ENCODE measurements at places on chromosomes 4 and X.

DNA sequence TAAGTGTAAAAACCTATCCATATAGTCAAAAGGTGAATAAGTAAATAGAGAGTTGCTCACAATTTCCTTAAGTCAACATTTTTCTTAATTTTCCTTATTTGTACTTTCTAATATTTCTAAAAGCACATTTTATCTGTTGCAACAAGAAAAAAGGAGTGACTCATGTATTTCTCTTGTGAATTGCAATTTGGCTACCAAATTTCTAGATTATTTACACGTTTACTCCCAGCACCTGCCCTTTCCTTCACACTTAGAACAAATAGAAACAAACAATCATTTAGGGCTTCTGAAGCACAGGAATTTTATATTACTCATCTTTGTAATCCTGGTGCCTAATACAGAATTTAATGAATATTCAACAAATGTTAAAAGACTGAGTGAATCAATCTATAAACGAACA is 22.2 kb downstream of the BTC start:
- no peak for DNase-seq

DNA sequence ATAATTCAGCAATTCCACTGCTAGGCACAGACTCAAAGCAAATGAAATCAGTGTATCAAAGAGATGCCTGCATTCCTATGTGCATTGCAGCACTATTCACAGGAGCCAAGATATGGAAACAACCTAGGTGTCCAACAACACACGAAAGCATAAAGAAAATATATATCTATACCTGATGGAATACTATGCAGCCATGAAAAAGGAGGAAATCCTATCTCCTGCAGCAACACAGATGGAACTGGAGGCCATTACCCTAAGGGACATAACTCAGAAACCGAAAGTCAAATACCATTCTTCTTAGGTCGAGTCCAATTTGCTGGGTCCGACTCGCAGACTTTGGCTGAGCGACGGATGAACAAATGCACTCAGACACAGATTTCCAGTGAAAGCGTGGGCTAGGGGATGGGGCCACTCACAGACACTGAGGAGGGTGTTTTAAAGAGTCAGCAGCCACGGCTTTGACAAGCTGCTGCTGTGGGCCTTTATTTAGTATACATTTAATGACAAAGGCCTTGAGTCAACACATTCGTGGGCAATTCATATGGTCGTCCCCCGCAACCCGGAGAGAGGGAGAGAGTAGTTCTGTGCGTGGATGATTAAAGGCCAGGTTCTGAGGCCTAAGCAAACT is 93.8 kb downstream of the DHRSX start:
- no peak for DNase-seq

- DNase-seq: no peak
These were observed 589.4 kb downstream of the ANKRD50 start for GRCh38 chr4:124123181-124123580.

- DNase-seq: peak; percentile 57
These were observed 23.0 kb upstream of the PGM2 start for GRCh38 chr4:37803348-37803973.

- DNase-seq: no peak
These were observed 60.6 kb downstream of the BTC start for GRCh38 chr4:74733756-74734155.

DNA sequence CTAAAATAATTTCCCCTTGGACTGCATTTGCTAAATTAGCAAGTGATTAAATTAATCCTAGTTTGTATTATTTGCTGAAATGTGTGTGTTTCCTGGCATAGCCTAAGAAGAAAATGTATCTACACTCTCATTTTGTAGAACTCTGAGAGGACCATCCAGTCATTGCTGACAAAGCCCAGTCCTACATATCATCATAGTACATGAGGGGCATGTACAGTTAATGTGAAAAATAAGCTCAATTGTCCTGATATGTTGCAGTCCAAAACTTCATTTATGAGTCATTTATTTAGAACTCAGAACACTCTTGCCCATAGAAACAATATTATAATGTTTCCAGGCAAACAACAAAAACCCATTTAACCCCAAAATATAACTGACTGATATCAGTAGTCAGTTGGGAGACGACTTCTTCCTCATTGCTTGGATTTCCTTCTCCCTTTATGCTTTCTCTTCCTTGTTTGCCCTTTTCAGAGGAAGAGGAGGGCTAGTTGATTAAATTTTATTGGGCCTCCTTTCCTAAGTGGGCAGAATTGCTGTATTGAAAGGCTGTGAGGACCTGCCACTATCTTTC is 26.9 kb upstream of the BBS12 start:
- no peak for DNase-seq

GRCh38 chr4:100826808-100827548 is 309.2 kb upstream of the EMCN start:
- DNase-seq: no peak

DNA sequence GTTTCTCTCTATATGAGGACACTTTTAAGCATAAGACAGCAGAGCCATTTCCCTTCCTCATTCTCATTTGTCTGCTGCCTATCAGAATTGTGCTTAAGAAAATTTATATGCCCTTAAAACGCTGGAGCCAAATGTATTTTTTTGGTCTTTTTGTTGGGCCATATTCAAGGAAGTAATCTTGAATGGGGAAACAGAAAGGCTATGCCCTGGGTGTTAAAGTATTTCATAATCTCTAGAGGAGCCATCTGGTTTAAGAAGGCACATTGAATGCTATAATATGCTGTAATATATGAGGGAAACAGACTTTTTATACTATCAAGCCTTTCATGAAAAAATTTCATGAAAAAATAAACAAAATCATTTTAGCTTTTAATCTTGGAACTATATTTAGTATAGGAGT is 4.3 kb downstream of the DMD start:
- no peak for DNase-seq
